ENCODE measurements at places on chromosomes 12 and 14.

DNA sequence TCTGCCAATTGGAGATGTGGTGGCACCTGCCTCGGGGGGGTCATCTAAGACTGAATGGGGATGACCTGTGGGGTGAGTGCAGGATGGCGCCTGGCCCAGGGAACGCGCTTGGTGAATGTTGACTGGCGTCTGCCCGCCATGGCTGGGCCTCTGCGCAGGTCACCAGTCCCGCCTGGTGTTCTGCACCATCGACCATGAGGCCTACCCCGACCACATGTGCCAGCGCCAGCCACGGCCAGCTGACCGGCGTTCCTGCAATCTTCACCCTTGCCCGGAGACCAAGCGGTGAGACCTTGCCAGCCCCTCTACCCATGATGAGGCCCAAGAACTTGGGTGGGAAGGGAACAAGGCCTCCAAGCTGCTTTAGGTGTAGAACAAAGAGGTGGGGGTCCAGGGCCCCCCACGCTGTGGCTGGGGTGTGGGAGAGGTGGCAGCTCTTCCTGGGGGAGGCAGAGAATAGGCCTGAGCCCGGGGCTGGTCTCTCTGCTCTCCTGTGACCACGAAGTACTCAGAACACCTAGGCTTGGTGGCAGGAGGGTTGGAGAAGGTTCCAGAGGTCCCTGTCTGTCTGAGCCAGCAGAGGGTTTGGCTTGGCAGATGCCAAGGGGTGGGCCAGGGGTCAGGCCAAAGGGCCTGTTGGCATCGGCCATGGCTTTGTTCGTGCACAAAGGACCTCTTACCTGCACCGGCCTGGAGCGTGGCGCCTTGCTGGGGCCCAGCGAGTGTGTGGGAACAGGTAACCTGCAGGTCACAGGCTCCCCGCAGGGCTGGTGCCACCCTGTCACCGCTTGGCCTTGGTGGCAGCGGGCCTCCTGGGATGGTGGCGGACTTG, 15.4 kb downstream of the PAPLN start:
- no peak for DNase-seq

DNA sequence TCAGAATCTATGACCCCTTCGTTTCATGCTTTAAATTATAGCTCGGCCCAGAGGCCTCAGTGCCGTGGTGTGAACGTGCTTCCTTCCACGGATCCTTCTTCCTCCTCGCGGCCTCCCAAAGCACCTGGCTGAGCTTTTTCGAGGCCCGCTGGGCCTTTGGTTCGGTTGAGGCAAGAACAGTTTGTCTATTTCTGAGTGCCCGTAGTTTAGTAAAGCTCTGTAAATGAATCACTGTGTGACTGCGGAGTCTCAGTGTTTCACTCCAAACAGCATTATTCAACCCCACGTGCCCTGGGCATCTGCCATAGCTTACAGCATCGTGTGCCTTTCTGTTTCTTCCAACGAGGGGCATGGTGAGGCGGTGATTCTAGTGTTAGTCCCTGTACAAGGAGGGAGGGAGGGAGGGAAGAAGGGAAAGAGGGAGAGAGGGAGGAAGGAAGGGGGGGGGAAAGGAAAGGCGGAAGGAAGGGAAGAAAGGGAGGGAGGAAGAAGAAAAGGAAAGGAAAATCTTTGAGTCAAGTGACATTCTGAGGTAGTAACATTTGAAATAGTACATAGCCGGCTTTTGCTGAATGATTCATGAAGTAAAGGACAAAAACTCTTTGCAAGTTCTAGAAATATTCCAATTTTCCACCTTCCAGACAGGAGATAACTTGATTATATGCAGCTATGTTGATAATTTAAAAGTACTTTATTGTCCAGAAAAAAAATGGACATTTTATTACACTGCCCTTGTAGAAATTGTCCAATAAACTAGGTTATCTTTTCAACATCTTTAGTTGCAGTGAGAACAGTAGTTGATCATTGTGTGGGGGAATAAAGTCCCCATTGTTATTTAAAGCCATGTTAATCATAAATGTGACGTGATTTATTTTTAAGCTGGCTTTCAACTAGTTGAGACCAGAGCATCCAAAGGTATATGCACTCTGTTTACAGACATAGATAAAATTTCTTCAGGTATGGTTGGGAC, 1.2 kb upstream of the TRIM9 start:
- DNase-seq = no peak

- DNase-seq = no peak
Measured at GRCh38 chr14:22185191-22185590, 403.8 kb downstream of the DAD1 start.

GRCh38 chr12:51817027-51817953, 31.2 kb downstream of the FIGNL2 start:
- no peak for DNase-seq

- no peak for DNase-seq
Measured at GRCh38 chr12:111927346-111927745, 85.3 kb downstream of the MAPKAPK5 start.

DNA sequence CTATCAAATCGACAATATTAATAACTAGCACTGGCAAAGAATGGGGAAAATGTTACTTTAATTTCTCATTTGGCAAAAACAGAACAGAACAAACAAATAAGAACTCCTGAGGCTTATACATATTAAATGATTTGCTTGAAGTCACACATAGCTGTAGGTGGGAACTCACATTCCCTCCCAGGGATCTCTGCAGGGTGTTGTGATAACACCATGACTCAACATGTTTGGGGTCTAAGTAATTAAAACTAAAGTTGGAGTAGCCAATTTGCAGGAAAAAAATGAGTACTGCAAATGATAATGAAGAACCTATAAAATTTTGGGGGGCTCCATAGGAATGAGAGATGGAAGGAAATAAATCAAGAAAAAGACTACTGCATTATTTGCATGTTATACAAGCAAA, 27.5 kb downstream of the UNC79 start:
- DNase-seq = no peak

GRCh38 chr12:114665411-114666260, 18.3 kb downstream of the TBX3 start:
- no peak for DNase-seq

DNA sequence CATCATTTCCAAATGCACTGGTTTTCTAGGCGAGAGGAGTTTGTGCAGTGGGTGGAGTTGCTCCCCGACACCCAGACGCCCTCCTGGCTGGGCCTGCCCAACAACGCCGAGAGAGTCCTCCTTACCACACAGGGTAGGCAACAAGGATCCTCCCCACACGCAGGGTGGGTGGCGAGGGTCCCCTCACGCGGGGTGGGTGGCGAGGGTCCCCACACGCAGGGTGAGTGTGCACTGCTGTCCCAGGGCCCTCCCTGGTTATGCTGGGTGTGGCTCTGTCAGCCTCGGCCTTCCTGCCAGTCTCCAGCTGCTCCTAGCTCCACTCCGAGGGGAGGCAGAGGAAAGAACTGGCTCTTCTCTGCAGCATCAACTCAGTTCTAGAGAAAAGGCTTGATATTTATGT, 42.3 kb downstream of the HSP90AA1 start:
- DNase-seq = no peak

GRCh38 chr14:94383777-94384176, 4.6 kb downstream of the SERPINA1 start:
- DNase-seq = no peak

GRCh38 chr12:47079468-47079980, at the start of the genes AMIGO2 and PCED1B:
Gene AMIGO2, minus strand, starts transcription at chr12:47079959. Its CDS starts 957 bp downstream, at chr12:47079002.
Gene PCED1B, plus strand, starts transcription at chr12:47079621. Its CDS starts 155,443 bp downstream, at chr12:47235064.
- DNase-seq = peak; percentile 35

- DNase-seq = no peak
Measured at GRCh38 chr12:54262403-54262925, 17.5 kb downstream of the CBX5 start.

DNA sequence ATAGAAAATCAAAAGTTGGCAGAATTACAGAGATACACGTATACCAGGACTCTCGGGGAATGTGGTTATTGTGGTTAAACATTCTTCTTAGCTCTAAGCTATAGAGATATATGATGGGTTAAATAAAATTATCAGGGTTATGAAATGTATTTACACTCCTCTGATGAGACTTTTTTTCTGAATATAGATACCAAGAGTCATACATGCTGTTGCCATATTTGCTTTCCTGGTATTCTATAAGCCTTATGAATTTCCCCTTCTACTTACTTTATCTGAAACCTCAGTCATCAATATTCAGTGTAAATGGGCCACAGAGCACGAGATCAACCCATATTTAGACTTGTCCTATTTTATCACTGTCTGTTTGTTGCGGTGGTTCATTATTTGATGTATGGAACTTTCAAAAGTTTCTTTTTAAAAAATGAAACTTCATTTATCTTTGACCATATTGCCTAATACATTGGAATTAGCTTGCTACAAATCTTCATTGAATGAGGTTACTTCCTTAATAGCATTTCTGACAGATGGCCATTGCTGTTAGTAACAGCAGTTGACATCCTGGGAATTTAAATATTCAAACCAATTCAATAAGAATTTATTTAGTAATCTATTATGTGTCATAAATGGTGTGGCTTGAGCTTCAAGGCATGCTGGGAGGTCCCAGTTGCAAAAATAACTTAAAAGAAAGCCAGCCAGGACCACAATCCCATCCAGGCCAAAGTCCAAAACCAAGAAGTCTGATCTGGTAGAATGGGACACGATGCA, 393.5 kb downstream of the PCNX1 start:
- DNase-seq = no peak

DNA sequence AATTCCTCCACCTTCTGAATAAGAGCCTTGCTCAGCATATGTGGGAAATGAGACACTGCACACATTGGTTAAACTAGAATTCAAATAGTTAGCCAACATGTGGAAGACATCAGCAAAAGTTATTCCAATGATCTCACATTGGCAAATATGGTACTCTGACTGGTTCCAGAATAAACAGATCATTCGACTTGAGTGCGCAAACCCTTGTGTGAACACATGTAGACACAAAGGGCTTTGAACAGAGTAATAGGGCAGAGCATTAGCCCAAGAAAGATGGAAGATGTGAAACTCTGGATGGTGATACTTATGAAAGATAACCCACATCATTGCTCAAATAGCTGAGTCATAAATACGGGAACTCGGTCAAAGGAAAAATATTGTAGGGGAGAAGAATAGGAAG, 1133.4 kb upstream of the SEL1L start:
- DNase-seq = no peak

DNA sequence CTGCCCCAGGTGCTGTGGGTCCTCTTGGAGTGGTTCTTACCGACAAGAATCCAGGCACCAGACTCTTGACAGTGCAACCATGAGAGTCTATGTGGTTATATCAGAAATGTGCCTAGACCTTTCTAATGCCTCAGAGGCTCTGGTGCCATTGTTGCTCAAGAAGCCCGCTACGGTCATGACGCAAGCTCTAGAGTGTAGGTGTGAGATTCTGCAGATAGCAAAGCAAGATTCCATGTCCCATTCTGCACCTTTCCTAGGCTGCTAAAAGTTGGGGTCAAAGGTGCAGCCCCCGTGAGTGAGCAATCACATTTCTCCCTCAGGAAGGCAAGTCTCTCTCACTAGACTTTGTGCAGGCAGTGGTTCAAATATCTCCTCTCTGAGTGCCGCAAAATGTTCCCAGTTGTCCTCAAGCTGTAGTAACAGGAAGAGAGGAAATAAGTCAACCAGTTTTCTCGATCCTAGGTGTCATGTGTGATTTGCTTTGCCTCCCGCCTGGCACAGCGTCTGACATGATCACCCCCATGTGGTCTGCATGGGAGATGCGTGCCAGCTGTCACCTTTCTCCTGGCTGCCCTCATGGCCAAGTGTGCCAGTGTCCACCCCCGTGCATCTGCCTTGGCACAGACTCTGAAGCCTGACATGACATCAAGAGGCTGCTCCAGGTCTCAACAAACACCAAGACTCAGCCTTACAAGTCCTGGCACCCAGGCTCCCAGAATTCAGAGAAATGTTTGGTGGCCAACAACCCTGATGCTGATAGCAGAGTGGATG, 122.5 kb upstream of the COCH start:
- no peak for DNase-seq

DNA sequence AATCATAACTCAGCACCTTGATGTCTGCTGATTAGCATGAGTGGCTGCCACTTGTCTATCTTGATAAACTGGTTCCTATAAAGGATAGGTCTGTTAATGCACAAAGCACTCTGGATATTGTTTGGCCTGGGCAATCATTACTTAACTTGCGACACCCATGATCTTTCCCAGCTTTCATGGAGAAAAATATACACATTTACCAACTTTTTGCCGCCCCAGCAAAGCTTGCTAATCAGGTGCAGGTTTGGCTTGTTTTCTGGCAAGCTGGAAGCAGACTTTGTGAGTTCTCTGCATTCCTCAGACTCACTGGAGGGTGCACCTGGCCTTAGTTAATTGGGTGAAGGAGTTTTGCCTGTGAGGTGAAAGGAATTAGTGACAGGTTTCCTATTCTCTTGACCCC, 1126.4 kb upstream of the FLRT2 start:
- no peak for DNase-seq

DNA sequence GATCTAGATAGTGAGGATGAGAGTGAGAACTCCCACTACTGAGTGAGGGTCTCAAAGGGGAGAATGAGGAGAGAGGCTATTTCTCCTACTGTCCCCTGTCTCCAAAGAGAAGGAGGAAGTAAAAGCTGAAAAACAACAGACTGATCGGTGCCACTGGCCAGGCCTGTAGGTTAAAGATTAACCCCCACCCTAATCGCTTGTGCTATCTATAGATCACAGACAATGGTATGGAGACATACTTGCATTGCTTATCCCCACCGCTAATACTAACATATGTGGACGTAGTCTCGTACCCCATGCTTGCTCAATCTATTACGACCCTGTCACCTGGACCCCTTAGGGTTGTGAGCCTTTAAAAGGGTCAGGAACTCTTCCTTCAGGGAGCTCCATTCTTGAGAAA, 777.9 kb upstream of the TMEM132C start:
- no peak for DNase-seq

GRCh38 chr12:131755305-131756113, 44.6 kb downstream of the SFSWAP start:
- DNase-seq = no peak

GRCh38 chr14:37232907-37233481, 35.3 kb downstream of the MIPOL1 start:
- no peak for DNase-seq

- DNase-seq = no peak
Measured at GRCh38 chr12:1350055-1350933, 244.1 kb downstream of the FBXL14 start.

DNA sequence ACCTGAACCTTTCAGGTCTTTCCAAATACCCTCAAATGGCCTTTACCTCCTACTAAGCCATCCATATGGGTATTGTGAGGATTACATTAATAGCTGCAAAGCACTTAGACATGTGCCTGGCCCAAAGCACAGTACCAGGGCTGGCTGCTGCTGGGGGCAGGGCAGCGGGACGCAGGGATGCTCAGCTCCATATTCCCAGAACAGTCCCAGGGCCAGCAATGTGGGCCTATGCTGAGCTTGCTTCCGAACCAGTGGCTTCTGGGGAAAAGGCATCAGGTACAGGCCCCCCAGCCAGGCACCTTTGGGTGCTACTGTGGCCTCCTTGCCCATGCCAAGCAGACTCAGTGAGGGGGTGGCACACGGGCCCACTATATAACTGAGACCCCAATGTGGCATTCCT, 10.4 kb downstream of the ACTN1 start:
- no peak for DNase-seq

- DNase-seq = no peak
Measured at GRCh38 chr14:34983786-34984185, 994 bp downstream of the SRP54 start.
